CD4-positive, alpha-beta T cell treated with Interleukin-21 for 1 hour (primary cell): ENCODE measurements at places on chromosomes 13 and 19.
A peak's percentile ranks its signal among the peaks of the same experiment; 100 is the strongest.

GRCh38 chr13:90477216-90477615 lies 870.3 kb upstream of the MIR17HG start:
- DNase-seq = no peak

DNA sequence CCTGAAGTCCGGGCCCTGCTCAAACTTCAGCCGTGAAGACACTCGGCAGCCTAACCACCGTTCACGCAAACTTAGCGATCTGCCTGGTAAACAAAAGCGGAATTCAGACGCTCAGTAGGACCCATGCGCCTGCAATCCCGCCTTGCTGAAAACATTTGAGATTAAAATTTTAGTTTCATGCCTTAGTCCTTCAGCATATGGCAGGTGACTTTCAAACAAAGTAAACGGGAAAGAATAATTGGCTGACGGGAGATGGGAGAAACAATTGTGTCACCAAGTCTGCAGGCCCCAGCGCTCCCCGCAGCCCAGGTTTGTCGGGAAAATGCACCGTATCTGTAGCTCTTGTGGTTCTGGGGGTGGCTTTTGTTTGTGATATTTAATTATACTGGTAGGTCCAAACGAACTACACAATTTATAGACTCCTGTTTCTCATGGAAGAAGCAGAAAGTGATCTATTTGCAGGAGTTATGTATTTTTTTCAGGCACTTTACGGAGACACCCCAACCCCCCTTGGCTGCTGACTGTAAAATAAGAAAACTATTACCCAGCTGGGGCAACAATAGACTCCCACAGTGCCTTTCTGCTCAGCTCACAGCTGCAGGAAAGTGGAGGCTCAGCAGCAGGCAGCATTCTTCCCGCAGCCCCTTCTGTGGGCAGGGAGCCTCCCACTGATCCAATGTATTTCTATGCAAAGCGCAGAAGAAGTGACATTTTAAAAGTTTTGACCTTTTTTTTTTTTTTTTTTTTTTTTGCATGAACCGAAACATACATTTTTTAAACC lies 94.8 kb downstream of the SOX1 start:
- no peak for DNase-seq

DNA sequence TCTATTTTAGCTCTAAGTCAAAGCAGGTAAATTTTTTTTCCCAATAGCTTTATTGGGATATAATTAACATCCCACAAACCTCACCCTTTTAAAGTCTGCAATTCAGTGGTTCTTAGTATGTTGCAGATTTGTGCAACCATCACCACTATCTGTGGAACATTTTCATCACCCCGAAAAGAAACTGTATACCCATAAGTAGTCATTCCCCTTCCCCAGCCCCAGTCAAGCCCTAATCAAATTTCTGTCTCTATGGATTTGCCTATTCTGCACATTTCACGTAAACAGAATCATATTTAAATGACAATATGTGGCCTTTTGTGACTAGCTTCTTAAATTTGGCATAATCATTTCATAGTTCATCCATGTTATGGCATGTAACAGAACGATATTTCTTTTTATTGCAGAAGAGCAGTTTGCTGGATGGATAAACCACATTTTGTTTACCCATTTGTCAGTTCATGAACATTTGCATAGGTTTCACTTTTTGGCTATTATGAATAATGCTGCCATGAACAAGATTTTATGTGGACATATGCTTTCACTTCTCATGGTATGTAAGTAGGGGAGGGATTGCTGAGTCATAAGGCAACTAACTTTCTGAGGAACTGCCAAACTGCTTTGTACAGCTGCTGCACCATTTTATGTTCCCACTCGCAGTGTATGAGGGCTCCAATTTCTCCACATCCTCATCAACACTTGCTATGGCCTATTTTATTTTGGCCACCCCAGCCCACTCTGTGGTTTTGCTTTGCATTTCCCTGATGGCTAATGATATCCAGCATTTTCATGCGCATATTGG lies 10.9 kb downstream of the SLC46A3 start:
- peak; percentile 16 for DNase-seq

DNA sequence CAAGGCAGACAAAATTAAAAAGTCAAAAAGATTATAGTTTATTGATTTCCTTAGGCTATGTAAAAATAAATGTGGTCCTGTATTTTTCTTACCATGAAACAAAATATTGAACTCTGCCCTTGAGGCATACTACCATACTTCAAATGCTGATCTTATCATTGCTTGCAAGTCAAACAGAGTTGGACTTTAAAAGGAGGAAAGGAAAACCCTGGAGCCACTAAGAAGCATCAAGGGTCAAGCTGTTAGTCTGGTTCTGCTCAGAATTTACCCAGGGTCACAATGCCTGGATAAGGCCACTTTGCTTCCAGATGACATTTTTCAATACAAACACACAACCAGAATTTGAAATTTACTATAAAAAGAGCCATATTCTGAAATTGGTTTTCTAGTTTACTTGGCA lies 2.2 kb upstream of the FREM2 start:
- no peak for DNase-seq

GRCh38 chr13:82627183-82627582 lies 1255.1 kb downstream of the SLITRK1 start:
- DNase-seq = no peak

GRCh38 chr13:20006206-20006605 lies 47.7 kb downstream of the ZMYM2 start:
- no peak for DNase-seq

DNA sequence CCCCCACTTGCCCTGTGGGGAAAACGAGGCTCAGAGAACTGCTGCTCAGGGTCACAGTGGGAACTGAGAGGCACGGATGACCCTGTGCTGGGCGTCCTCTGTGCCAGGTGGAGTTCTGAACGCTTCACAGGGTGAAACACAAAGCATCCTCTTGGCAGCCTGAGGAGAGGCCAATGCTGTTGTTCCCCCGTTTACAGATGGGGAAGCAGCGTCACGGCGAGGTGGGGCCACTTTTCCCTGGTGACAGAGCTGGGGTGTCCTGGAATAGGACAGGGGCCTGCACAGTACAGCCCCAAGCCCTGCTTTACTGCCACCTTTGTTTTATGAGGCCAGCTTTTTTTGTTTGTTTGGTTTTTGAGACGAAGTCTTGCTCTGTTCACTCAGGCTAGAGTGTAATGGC lies 22.1 kb downstream of the DHX34 start:
- no peak for DNase-seq

DNA sequence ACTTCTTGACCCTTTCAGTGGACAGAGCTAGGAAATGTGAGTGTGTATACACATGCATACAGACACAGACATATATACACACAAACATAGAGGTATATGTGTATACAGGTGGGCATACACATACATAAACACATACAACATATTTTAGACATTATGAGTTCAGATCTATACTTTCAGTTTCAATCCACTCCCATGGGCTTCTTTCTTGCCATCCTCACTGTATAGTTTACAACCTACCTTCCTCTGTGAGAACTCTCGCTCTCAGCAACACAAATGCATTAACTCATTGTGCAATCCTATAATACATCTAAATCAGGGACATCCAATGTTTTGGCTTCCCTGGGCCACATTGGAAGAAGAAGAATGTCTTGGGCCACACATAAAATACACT lies 21.2 kb upstream of the SCEL start:
- no peak for DNase-seq
